CD4-positive, alpha-beta T cell treated with Interferon gamma for 1 hour (primary cell): ENCODE measurements at places on chromosomes 16 and 17.
A peak's percentile ranks its signal among the peaks of the same experiment; 100 is the strongest.

DNA sequence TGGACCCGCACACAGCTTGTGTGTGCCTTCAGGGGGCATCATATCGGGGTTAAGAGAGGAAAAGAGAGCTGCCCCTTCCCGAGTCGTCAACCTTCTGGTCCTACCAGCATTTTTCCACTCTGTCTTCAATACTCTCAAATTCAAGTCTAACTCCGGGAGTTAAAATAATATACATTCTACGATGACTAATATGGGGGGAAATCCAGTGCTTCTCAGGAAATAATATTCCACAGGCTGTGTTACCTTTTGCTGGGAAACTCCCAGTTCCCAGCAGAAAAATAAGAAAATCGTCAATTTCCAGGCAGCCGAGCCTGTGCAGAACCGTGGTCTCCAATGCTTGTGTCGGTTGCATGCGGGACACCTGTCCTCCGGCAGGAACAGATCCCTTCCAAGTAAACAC, 105.0 kb upstream of the FOXF1 start:
- DNase-seq = no peak

DNA sequence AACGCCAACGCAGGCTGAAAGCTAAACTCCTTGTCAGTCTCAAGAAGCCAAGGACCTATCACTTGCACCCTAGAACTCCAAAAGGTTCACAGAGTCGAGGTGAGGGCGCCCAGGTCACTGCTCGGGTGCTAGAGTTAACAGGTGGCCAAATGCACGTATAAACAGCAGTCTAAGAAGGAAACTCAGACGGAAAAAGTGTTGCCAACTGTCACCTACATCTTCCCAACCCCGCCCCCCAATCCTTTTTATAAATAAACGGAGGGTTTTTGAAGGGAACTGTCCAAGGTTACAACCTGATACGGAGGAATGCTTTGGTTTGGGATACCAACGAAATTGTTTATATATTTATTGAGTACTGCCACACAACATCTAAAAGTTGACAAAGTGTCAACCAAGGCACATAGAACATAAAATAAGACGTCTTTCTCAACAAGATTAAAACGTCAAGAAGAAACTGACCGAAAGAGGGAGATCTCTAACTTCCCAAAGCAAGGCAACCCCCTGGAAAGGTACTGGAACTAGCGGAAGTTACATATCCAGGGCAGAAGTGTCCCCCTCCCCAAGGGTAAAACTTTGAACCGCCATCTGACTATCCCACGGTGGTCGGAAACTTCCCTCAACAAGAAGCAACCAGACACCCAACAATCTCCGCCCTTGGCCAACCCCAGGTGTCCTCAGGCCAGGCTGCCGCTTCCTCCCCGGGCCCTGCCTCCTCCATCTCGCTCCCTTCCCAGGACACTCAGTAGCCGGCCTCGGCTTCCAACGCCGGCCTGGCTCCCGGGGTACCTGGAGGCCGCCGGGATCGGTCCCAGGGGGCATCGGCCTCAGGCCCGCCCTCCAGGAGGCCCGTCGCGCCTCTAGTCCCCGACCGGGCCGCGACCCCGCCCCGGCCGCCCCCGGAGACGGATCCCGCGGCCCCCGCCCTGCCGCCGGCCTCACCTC, 982 bp downstream of the SPAG9 start:
- peak; percentile 25 for DNase-seq

GRCh38 chr16:89658221-89658879, 714 bp downstream of the SPATA33 start:
- no peak for DNase-seq

- DNase-seq = no peak
Observed at GRCh38 chr17:5282642-5283217, 646 bp downstream of the RABEP1 start.

- no peak for DNase-seq
Observed at GRCh38 chr16:72847187-72848027, 200.5 kb downstream of the ZFHX3 start.

- no peak for DNase-seq
Observed at GRCh38 chr17:72169823-72170222, 49.0 kb downstream of the SOX9 start.

DNA sequence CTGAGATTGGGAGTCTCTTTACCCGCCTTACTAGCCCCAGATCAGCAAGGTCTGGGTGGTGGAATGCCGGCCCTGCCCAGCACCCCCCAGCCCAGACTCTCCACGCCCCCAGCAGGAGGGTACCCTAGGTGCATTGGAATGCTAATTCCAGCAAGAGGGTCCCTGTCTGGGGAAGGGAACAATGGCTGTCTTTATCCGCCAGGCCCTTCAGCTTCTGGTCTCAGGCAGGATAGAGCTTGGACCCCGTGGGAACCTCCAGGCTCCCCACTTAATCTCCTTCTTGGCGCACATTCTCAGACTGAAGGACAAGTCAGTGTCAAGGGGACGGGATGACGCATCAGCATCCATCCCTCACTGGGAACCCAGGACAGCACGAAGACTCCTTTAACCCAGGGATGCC, 85.1 kb downstream of the LITAF start:
- DNase-seq = no peak

DNA sequence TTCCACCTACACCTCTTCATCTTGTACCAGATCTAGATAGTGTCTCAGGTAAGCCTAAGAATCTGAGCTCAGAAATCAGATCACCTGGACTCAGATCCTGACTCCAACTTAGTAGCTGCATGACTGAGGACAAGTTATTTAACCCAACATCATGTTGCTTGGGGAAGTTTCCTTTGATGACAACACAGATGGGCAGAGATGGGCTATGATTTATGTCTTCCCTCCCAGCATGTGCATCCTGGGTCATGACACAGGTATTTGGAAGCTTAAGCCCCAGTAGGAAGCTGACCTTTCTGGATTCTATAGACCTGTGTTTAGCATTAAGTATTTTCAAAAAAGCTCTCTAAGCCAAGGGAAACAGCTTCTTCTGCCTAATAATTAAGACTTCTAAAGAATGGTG, 12.4 kb upstream of the HEATR6 start:
- DNase-seq = no peak
